SHP77 (cell line): ENCODE measurements at places on chromosomes 6 and 20.

DNA sequence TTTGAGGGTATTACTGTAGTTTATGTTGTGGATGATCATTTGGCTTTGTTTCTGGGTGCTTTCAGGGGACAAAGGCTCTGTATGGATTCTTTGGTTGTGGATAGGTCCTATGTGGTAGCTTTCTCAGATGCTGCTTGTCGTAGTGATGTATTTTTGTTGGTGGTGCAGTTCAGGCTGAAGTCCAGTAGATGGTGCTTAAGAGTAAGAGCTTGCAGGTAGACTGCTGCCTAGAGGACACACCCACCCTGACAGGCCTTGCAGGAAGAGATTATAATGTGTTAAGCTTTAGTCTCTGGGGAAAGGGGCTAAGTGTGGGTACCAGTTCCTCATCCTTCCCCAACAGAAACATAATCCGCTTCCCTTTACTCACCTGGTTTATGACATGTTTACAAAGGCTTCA lies 62.6 kb upstream of the ADGRB3 start:
- DNase-seq: peak; percentile 9

GRCh38 chr6:139547122-139547776 lies 172.8 kb upstream of the CITED2 start:
- DNase-seq: no peak

GRCh38 chr20:3924304-3925112 lies 35.3 kb downstream of the PANK2 start:
- DNase-seq: no peak

GRCh38 chr20:45470262-45470931 lies 844 bp downstream of the WFDC2 start:
- DNase-seq: no peak

DNA sequence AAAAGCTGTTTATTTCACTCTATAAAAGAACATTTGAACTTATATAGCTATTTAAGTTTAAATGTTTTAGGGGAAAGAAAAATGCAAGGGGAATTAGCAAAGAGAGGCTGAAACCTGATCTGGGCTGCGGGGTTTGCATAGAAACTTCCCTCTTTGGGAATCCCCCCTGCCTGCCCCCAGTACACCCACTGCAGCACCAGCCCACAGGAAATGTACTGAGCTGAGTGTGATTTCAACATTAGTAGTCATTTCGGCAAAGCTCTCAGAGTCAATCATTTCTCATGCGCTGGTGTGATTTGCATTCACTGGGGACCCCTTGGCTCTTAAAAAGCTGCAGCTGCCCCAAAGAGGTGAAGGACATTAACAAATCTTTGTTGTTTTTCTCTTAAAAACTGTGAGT lies 859.4 kb downstream of the MAFB start:
- DNase-seq: no peak

DNA sequence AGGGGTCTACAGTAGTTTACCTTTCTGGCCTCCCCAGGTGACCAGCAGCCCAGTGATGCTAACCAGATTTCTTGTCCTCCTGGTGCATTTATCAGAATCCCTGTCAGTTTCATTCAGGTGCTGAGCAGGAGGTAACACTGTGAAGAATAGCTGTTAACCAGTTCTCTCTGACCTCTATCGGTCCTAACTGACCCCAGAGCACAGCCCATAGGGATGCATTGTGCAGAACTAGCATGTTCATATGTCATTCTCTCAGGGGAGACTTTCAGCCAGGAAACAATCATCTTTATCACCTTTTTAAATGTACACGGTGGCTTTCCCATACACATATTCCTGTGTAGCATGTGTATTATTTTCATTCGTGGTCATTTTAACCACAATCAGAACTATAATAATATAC lies 49.9 kb downstream of the CNR1 start:
- DNase-seq: no peak

DNA sequence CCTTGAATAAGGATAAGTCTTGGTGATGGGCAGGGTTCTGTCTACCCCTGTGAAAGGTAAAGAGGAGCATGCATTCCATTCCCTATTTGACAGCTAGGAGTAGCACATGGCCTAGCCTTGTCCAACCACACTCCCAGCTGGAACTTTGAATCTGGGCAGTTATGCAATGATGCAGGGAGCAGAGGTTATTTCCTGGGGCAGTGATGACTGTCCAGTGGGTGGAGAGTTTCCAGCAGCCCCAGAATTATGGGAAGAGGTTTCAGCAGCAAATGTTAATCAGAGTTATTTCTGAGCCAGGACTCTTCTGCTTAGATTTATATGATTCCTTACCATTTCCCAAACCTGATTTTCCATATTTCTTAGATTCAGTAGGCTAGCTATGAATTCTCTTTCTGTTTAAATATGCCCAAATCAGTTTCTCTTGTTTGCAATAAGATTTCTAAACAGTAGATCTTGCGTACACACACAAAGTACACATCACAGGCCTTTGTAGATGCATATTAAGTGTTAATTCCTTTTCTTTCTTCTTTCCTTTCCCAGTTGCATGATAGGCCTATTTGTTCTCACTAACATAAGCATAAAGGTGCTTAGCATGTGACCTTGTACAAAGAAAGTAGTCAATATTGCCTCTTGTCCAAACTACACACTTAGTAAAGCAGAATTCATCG lies 17.3 kb upstream of the TXLNB start:
- DNase-seq: no peak

DNA sequence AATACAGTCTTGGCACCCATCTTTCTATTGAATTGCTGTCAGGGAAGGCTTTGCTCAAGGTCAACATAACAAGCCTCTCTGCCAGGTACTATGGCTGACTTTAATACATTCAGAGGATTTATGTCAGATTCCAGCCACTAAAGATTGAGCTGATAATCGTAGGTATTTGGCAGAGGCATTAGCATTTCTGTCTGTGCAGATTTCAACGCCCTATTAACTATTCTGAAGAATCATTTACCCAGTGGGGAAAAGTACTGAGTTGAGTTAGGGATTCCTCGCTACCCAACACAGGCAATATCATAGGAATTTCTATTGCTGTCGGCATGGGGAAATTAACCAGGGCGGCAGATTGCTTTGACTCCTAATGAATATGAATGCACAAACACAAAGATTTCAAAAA lies 233.7 kb upstream of the SPTLC3 start:
- DNase-seq: no peak

DNA sequence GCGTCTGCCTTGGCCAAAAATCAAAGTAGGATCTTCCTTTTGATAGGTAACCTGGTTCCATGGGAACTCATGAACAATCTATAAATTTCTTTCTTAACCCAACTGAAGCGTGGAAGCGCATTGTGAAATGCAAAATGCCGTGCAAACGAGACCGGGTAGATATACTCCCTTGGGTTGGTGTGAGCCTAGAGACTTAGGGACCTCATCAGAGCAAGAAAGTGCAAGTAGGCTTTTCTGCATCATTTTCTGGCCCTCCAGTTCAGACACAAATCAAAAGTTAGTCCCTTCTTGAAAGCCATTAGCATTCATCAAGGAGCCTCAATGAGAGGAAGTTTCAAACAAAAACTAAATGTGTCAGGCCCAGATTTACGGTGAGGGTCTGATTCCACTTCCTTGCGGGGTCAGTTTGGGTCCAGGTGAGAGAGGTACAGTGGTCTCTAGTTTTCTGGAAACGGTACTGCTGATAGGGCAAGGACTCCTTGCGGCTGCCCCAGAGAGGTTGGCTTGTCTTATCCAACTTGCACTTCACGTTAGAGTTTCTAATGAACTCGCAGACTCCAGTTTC lies 5.3 kb upstream of the ZNF184 start:
- DNase-seq: no peak

DNA sequence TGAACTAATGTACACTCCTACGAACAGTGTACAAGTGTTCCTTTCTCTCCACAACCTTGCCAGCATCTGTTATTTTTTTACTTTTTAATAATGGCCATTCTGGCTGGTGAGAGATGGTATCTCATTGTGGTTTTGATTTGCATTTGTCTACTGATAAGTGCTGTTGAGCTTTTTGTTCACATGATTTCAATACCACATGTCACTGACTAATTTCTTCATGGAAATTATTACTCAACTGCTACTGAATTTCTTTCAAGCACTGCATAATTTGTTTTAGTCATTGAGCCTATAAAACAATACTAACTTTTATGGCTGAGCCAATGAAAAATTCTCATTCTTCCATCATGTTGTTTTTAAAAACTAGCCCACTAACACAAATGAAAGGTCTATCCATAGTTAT lies 115.4 kb downstream of the FRK start:
- DNase-seq: no peak

DNA sequence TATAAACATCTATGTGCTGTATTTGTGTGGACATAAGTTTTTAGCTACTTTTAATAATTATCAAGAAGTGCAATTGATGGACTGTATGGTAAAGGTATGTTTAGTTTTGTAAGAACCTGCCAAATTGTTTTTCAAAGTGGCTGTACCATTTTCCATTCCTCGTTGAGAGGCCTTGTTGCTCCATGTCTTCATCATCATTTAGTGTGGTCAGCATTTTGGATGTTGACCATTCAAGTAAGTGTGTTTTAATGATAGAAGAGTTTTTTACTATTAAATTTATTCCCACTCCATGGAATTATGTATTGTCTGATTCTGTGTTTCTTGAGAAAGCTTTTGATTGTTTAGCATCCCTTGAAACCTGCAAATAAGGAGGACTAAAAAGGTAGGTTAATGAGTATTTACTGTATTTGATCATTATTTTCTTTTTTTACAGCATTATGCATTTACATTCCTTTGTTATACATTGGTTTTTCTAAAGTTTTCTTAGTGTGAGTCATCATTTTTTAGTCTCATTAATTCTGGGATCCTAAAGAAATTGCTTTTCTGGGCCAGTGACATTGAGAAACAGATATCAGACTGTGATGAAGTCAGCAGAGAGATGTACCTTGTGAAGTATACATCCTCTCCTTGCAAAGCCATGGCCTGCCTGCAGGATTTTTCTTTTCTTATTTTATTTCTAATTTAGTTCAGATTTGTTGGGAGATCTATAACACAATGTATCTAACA lies 312.8 kb upstream of the PTCHD4 start:
- no peak for DNase-seq
